ENCODE measurements at places on chromosomes 11 and 22.

GRCh38 chr11:79100093-79100910 lies 340.5 kb downstream of the TENM4 start:
- DNase-seq: no peak

DNA sequence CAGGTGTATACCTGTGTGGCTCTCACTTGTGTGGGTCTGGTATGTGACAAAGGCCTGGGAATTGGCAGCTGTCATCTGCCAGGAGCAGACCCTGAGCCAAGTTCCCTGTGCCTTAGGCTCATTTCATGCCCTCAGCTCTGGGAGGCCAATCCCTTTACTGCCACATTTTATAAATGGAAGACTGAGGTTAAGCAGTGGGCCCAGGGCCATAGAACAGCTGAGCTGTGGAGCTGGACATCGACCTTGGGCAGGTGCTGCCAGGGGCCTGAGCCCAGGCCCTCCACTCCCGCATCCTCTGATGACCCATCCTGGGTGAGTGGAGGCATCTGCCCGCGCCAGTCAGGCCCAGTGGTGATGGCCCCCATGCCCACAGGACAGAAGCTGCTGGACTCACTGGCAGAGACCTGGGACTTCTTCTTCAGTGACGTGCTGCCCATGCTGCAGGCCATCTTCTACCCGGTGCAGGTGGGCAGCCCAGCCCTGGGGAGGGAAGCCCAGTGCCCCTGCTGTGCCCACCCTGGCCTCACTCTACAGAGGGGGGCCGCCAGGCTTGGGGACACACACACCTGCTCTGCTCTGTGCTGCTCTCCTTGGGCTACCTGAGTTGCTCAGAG lies 20.9 kb upstream of the ARHGAP8 start:
- DNase-seq: no peak

DNA sequence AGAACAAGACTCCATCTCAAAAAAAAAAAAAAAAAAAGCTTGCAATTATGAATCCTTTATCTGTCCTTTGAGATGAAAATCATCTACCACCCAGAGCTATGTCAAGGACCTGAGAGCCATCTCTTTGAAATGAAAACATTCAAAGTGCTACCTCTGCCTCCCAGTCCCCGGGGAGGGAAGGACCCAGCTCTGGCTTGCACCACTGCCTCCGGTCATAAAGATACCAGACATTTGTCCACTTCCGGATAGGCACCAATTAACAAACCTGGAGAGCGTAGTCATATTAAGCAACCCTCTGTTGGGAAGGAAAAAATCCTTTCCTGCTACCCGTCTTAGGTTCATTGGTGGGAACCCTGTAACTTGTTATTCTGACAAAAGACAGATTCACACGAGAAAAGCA lies 98.6 kb downstream of the ARHGAP8 start:
- DNase-seq: no peak

GRCh38 chr22:19806213-19807160 lies 45.9 kb downstream of the TBX1 start:
- no peak for DNase-seq

GRCh38 chr11:87859636-87860035 lies 315.6 kb downstream of the RAB38 start:
- no peak for DNase-seq

- DNase-seq: no peak
Measured at GRCh38 chr11:6943131-6943530, 16.9 kb downstream of the ZNF215 start.

DNA sequence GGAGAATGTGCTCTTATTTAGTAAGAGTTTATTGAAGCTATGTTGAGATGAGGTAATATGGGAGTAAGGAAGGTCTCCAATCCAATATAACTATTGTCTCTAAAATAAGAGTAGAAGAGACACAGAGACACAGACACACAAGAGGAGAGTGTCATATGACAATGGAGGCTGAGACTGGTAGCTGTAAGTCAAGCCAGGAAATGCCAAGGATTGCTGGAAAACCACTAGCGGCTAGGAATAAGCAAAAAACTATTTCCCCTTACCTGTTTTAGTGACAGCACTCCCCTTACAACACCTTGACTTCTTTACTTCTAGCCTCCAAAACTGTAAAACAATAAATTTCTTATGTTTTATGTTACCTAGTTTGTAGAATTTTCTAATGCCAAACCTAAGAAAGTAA lies 1652.8 kb downstream of the LRRC4C start:
- DNase-seq: no peak

GRCh38 chr11:37422511-37422910 lies 824.5 kb upstream of the RAG2 start:
- DNase-seq: no peak

GRCh38 chr22:21564411-21564810 lies 3.1 kb upstream of the UBE2L3 start:
- DNase-seq: no peak

GRCh38 chr11:97163631-97164191 lies 773.9 kb downstream of the JRKL start:
- no peak for DNase-seq

DNA sequence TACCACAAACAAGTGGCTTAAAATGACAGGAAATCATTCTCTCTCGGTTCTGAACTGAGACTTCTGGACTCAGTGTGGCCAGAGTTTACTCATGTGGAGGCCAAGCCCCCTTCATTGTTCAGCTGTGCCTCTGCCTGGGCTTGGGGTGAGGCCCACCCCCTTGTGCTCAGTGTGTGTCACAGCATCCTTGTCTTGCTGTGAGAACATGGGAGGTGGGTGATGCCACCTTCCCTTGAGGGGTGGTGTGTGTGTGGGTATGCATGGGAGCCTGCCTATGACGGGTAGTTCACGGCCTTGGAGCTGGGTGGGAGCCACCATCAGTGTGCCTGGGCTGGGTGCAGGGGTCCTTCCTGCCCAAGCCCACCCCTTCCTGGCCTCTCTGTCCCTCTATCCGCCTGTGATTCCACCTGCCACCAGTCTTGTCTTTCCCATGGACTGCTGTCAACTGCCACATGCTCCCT lies 101.7 kb downstream of the MORC2 start:
- no peak for DNase-seq

GRCh38 chr22:32475468-32476010 lies 928 bp downstream of the FBXO7 start:
- DNase-seq: no peak

DNA sequence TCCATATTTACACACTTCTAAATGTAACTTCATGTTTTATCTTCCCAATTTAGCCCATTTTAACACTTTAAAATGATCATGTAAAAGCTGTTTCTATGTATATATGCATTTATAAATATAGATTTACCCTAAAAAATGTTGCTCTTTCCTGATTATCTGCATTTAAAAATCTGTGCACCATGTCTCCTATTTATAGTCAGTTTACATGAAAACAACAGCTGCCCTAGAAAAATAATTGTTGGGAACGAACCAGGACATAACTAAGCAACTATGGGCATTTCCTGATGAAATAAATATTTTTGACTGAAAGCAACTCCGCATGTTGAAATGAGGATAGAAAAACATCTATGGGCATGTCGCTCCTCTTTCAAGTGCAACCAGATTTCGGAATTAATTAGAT lies 1368.2 kb downstream of the FAM181B start:
- DNase-seq: no peak

GRCh38 chr11:33383075-33383919 lies 126.1 kb downstream of the HIPK3 start:
- no peak for DNase-seq

- no peak for DNase-seq
Measured at GRCh38 chr11:96396637-96397036, 6.8 kb downstream of the JRKL start.

DNA sequence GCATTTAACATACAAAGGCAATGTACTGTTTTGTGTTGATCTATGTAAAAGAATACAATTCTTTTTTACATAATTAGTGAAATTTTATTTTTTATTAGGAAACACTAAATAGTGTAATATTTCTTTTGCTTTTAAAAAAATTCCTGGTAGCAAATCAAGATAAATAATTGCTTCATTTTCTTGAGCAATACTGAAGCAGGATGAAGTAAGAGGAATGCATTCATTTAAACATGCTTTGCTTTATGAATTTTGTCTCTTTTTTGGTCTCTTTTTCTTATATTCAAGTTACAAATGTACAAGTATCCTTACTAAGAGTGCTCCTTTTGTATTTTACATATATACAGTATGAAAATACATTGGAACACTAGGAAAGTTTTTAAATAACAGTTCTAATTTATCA lies 144.4 kb upstream of the TEAD1 start:
- DNase-seq: no peak

GRCh38 chr11:124879493-124880289 lies 14.5 kb downstream of the ROBO3 start:
- DNase-seq: no peak

- DNase-seq: no peak
Measured at GRCh38 chr22:49047447-49047846, 780.2 kb downstream of the BRD1 start.

DNA sequence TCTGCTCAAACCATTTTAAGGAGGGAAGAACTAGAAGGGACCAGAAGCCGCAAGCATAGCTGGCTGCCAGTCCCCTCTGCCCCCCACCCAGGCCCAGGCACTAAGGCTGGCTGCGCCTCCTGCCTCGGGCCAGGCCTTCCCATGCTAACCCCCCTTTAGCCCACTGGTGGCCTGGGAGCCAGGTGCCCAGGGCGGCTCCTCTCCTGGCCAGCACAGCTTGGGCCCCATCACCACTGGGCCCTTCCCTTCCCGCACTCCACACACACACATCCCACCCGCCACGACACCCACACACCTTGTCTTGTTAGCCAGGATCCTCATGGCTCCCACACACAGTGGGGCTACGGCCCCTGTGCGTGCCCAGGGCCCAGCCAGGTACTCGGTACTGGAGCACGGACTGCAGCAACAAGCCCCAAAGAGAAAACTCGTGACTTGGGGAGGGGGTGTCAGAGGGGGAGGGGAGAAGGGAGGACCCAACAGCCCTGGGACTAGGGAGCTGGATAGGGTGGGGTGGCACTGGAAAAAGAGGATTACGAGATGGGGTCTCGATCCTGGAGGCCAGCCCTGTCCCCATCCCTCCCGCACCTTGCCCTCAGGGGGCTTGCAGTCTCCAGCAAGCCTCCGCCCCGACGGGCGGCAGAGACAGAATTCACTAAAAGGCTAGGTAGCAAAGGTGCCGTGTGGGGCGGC lies 16.0 kb downstream of the BCL9L start:
- DNase-seq: no peak

DNA sequence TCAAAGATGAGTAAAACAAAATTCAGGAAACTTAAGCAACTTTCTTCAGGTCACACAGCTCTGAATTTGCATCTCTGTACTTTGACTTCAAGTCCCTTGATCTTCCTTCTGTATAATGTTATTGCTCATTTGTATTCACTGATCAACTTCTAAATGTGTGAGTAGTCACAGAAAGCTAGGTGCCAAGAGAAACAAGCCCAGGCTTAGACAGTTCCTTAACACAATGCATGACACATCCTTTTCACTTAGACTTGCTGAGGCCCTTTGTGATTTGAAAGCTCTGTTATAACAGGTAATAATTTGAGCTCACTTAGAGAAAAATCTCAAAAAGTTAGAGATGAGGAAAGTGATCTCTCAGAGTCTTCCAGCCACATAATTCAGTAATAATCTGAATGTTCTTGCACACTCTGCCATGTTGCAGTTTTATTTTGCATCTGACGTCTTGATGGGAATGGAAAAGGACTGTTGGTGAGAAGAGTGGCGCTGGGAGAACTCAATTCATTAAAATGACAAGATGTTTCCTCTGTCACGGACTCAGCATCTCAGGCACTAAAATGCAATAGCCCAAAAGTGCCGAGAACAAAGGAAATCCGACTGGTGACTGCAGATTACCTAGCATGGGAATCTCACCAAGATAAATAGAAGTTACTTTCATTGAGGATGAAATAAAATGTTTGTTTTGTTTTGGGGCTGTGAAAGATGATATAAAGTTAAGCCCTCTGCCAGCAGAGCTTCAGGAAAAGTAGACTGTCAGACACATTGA lies 665.3 kb downstream of the OPCML start:
- no peak for DNase-seq

- DNase-seq: no peak
Measured at GRCh38 chr11:57474803-57475115, 14.4 kb downstream of the RTN4RL2 start.

DNA sequence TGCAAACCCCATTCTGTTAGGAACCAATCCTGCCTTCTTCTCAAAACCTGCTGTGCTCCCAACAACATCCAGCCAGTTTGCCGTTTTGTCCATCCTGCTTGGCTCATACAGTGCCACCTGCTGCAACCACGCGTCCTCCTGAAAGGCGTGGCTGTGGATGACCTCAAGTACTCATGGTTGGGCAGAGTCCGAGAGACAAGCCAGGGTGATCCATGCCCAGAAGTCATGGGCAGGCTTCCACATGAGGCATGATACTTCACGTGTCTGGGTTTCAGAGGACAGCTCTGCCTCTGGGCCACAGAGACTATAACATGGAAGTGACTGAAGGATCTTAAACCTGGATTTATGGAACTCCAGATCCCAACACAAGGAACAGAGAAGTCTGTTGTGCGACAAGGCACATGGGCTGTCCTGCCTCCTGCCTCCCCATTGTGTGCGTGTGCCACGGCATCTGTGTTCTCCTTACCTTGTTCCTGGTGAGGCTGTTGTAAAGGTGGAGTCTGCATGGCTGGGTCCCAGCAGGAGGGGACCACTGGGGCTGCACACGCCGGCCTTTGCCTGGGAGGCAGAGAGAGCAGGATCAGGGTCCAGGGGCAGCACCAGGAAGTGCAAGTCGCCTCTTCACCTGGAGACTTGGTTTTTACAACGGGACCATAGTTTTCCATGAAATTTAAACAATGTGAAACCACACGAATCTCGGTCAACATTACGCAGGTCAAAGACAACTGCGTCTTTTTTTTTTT lies 15.4 kb downstream of the CARS1 start:
- DNase-seq: no peak

- DNase-seq: no peak
Measured at GRCh38 chr22:38696606-38697424, 3.9 kb downstream of the JOSD1 start.

DNA sequence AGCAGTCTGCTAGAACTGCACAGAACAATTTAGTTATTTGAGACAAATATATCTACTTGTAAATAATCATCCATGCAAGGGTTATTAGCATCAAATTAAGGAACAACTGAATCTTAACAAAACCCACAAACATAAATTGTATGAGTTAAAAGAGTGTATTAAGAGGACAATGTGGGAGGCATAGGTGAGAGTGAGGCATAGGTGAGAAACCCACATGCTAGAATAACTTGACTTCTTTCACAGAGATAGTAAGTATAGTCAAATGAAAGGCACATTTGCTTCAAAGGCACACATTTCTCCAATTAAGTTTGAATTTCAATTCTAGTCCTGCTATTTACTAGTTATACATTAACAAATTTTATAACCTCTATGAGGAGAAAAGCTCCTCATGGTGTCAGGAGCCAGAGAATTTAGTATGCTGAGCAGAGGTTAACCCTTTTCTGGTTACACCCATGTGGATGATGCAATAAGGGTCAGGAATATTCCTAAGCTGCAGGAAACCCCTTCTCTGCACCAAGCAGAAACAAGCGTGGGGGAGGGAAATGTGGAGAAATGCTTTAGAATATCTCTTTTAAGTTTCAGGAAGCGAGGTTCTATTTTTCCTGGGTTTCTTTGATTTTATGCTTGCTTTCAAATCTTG lies 264.2 kb downstream of the GRM5 start:
- no peak for DNase-seq
